ENCODE measurements at places on chromosomes 13 and 19.
A peak's percentile ranks its signal among the peaks of the same experiment; 100 is the strongest.

GRCh38 chr13:82501834-82502233, 1380.4 kb downstream of the SLITRK1 start:
- DNase-seq, result no peak

DNA sequence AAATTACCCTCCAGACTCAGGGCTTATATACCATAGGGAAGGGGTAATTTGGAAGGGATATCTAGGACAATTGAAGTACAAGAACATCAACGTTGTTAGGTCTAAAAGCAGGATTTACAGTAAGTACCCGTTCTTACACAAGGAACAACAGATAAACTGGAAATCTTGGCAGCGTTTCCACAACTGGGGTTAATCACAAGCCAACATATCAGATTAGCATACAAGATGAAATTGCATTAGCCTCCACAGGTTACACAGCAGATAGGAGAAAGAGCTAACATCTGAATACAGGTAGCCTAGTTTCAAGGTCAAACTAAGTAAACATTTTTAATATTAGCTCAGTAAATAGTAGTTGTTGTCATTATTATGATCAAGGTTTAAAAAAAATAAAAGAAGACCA, 1214.0 kb upstream of the PCDH20 start:
- no peak for DNase-seq

GRCh38 chr13:67138970-67139369, 91.2 kb downstream of the PCDH9 start:
- no peak for DNase-seq

DNA sequence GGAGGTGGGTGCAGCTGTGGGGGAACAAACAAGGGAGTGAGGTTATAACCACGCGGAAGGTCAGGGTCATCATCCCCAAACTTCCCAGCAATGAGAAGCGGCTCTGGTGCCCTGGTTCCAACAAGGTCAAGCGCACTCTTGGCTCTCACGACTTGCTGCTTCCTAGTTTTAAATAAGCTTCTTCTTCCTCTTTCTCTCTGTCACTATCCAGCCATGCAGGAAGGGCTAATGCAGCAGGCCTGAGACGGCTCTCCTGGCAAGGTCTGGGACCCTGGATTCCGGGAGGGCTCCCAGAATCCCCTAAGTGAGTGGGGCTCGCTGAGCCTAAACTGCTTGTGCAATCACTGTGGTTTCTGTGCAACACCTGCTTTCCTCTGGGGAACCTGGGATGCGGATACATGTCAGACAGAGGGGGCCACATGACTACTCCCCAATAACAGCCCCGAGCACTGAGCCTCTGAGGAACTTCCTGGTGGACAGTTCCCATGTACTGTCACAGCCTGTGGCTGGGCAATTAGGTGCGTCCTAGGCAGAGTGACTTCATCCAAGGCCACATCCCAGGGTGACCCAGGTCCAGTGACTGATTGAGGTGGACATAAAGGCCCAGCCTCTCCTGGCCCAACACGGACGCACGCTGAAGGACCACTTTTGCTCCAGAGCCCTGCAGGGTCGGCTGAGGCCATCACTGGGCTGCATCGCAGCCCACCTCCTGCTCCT, 24.2 kb downstream of the VRK3 start:
- DNase-seq, result no peak

DNA sequence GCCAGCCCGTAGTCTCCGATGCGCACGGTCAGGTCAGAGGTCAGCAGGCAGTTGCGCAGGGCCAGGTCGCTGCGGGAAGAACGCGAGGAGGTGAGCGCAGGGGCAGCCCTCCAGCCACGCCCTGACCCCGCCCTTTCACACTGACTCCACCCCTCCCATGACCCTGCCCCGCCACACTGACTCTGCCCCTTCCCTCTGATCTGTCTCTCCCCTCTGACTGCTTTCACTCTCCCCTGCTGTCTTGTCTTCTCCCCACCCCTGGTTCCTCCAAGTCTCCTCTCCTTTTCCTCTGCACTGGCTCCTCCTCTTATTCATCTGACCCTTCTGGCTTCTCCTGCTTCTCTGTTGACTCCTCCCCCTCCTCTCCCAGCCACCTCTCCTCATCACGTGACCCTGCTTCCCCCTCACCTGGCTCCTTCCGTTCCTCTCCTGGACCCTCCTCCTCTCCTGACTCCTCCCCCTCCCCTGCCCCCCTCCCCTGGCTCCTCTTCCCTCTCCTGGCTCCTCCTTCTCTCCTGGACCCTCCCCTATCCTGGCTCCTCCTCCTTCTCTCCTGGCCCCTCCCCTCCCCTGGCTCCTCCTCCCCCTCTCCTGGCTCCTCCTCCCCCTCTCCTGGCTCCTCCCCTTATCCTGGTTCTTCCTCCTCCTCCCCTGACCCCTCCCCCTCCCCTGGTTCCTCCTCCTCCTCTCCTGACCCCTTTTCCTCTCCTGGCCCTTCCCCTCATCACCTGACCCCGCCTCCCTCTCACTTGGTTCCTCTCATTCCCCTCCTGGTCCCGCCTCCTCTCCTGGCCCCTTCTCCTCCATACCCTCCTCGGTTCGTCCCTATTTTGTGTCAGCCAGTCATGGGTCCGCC, 9.9 kb downstream of the LMTK3 start:
- DNase-seq, result peak; percentile 77

DNA sequence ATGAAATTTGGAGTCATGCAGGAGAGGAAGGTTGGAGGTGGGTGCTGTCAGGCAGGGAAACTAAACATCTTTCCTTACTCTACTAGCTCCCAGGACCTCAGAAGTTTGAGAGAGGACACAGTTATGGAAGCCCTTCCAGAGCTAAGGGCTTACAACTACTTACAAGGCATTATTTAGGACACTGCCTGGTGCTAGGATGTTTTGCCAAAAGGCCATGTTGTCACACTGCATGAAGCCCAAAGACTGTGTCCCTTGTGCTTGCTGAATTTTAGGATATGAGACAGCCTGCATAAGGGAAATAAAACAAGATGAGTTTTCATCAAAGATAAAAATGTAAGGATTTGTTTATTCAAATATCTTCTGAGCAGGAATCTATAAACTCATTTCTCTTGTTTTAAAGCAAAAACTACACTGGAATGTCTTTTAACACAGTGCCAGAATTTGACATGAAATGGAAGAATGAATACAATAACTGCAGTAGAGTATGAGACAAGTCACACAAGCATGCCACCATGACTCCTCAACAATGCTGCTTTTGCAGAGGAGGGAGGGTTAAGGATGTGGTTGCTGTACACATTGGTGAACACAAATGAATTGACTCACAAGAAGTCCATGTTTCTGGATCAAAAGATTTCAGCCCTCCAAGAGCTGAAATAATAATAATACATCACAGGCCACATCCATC, 258.4 kb downstream of the SPRY2 start:
- DNase-seq, result no peak

DNA sequence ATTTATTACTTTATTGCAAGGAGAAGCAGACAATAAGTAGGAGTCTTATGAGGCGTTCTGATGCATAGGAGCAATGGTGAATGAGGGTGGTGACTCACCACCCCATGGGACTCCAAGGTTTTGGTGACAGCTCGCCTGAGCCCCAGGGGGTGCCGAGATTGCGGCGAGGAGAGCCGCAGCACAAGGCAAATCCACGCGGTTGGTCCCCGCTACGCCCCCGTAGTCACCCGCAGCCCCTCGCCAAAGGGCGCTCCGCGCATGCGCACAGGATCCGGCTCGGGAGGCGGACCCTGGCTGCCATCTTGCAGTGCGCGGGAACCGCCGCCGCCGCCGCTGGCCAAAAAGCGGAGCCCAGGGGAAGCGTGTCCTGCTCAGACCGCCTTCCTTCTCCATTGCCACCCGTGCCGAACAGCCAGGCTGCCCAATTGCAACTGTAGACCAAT, at the start of gene NAA16:
TSS of gene NAA16 (plus strand) at position 305 of the 443 bp plus-strand sequence. CDS start 262 bp downstream, outside the sequence.
- DNase-seq, result peak; percentile 92

DNA sequence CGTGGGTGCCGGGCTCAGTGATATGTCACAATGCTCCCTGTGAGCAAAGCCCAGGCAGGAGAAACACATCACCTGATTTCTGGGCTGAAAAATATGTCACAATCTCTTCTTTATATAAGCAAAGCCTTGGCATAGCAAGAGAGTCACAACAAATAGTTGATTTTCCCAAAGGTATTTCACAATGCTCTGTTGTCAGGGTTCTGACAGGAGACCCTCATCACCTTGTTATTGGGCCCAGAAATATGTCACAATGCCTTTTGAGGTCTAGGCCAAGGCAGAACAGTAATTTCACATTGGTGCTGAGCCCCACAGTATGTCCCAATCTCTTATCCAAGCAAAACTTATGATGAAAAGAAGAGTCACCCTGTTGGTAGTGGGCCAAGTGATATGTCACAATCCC, 125.7 kb downstream of the ZNF675 start:
- DNase-seq, result no peak

GRCh38 chr19:4288091-4288777, 9.2 kb downstream of the SHD start:
- no peak for DNase-seq

DNA sequence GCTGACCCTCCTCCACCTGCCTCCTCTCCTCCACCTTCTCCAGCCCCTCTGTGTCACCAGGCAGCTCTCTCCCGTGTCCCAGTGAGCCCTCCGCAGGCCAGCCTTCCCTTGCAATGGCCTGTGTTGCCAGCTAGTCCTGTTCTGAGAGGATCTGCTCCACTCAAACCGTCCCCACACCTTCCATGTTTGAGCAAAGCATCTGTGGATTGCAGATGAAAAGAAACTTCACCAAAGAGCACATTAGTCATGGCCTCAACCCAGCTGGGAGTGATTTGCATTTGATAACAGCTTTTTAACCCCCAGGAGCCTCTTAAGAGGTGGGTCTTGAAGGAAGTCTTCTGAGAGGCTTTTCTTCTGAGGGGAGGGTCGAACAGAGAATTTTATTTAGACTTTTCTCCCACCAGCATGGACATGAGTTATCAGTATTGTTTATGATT, 72.8 kb downstream of the COL4A2 start:
- DNase-seq, result no peak

- no peak for DNase-seq
These were observed 85.1 kb downstream of the ABCC4 start for GRCh38 chr13:95216182-95216581.

GRCh38 chr19:33653684-33654083, 31.9 kb downstream of the CHST8 start:
- no peak for DNase-seq

DNA sequence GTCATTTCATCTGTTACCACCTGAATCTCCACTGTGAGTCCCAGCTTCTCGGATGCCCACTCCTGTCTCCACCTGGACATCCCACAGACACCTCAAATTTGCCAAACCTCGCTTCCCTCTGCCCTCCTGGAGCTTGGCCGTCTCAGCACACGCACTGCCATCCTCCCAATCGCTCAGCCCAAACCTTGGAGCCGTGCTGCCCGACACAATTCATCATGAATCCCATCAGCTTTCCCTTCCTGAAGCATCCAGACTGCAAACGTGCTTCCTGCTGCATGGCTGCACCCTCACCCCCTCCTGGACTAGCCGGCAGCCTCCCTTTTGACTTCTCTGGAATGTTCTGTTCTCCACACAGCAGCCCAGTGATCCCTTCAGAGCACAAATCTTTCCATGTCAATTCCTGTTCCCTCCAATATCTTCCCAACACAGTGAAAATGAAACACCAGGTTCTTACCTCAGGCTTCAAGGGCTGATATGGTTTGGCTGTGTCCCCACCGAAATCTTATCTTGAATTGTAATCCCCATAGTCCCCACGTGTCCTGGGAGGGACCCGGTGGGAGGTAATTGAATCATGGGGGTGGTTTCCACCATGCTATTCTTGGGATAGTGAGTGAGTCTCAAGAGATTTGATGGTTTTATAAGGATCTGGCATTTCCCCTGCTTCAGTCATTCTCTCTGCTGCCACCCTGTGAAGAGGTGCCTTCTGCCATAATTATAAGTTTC, 1.1 kb upstream of the PROZ start:
- no peak for DNase-seq

GRCh38 chr13:111657013-111657412, 336.6 kb downstream of the TEX29 start:
- DNase-seq, result no peak

GRCh38 chr19:19956434-19957075, 55.8 kb downstream of the ZNF93 start:
- no peak for DNase-seq

DNA sequence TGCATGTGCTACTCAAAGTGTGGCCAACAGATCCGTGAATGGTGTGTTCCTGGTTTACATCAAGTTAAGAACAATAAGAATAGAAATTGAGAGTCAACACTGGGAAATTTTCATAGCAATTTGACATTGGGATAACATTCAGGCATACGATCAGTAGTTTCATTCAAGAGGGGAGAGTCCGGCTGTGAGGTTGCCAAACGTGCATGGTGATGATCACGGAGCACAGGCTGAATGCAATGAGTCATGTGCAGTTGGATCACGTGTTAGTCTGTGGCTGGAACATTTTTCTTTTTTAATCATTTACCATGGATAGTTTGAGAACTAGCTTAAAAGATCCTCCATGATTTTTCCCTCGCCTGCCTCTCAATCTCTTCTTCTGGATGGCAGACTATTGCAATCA, 2.5 kb upstream of the DCT start:
- no peak for DNase-seq

- DNase-seq, result no peak
These were observed 8.7 kb upstream of the PCDH9 start for GRCh38 chr13:67238861-67239260.

GRCh38 chr13:52009946-52010345, 1.3 kb downstream of the ATP7B start:
- no peak for DNase-seq

All from central memory CD4-positive, alpha-beta T cell (primary cell).